ENCODE measurements at places on chromosomes 11 and 22.
A peak's percentile ranks its signal among the peaks of the same experiment; 100 is the strongest.

DNA sequence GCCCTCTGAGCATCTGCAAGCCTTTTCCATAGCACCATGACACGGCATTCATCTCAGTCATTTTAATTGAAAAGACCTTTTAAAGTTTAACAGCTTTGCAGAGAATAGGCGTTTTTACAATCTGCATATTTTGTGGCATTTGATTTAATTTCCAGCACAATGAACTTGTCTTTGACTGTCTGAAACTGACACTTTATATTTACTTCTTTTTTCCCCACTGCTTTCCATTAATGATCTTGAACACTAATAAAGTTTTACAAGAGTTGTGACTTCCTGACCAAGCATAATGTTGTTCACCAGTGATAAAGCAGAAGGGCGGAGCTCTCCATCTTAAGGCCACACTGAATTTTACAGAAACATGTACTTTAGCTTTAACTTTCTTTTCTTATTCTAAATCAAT lies 548.7 kb downstream of the FAM181B start:
- no peak for DNase-seq

GRCh38 chr11:129145276-129145675 lies 46.8 kb downstream of the ARHGAP32 start:
- DNase-seq: no peak

DNA sequence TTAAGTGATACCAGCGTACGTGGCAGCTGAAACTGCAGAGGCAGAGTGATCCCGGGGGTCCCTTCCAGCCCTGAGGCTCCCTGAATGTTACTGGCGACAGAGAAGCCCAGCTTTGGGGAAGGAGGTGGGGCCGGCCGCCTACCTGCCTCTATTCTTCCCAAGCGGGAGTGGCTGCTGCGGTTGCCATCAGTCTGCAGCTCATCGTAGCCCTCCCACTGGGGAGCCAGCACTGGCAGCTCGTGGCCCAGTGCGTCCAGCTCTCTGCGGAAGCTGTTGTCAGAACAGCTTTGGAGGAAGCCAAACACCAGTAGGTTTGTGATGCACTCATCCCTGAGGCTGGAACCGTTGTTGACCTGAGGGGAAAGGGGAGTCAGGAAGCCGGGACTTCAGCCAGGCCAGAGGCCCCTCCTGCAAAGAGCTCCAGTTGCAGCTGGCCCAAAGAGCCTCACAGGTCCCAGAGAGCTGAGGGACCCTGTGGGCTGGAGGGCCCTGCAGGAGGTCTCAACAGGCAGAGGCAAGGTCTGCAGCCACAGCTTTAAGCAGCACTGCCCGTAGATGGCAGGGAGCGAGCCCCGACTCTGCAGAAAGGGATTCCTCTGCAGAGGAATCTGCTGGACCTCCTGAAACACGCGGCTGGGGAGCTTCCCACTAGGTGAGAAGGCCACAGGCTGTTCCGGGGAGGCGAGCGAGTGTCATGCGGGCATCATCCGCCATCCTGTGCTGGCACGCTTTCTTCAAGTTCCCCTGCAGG lies 30.4 kb downstream of the BID start:
- no peak for DNase-seq

GRCh38 chr11:101401245-101401644 lies 182.6 kb downstream of the TRPC6 start:
- no peak for DNase-seq

DNA sequence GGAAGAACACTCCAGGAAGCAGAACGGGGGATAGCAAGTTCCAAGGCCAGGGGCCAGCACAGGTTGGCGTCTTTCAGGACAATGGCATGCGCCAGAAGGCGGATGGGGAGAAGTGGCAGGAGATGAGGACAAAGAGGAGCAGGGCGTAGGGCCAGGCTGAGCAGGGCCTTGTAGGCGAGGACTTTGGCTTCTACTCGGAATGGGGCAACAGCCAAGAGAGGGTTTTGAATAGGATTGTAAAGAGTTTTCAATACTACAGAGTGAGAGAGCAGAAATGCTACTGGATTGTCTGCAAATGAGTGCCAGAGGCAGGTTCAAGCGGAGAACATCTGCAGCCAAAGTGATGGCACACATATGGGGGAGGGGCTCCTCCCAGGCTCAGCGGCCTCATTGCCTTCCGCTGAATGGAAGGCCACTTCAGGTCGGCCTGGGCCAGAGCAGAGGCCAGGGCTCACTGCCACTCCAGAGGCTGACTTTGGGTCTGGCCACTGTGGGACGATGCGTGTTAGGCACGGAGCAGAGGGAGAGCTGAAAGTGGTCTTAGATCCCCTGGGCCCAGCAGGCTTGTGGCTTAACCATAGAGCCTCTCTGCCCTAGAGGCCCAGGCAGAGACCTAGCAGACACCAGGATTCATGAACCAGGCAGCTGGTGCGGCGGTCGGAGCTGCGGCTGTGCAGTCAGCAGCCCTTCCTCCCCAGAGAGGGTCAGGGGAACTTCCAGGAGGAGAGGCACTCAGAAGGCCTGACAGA lies 118.2 kb downstream of the DSCAML1 start:
- DNase-seq: no peak

- no peak for DNase-seq
Observed at GRCh38 chr11:35390737-35391682, 28.3 kb downstream of the SLC1A2 start.

DNA sequence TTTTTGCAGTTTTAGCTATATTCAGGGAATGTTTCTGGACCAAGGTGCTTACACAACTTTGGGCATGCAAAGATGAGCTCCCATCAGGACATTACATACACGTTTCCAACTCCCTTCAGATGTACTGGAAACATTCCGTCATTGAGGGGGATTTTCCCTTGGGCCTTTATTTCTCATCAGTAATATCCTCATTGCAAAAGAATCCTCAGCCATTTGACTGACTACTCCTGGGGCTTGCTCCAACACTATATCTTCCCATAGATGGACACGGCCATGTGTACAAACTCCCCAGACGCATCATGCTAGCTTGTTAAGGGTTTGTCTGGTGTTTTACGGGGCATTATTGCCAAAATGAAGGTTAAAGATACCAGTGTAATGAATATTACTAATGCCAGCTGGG lies 59.3 kb upstream of the NUP160 start:
- DNase-seq: no peak

GRCh38 chr11:119714590-119714989 lies 14.4 kb downstream of the NECTIN1 start:
- DNase-seq: no peak

- no peak for DNase-seq
Observed at GRCh38 chr11:34566736-34567135, 53.1 kb upstream of the ELF5 start.

- no peak for DNase-seq
Observed at GRCh38 chr11:44467931-44468330, 97.5 kb upstream of the CD82 start.

DNA sequence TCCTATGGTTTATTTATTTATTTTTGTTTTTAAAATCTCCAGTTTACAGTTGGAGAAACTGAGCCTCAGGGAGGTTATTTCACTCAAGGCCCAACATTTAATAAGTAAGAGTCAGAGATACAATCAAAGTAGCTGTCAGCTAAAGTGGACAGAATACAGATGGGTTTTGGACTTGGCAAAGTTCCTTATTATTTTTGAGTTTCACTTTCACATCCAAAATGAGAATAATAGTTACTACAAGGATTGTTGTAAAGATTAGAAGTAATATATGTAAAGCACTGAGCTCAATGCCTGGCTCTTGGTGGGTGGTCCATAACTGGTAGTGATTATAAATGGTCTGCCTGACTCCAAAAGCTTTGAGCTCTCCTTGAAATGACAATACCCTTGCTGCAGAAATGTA lies 87.5 kb upstream of the SESN3 start:
- no peak for DNase-seq

- no peak for DNase-seq
Observed at GRCh38 chr22:28029956-28030355, 110.9 kb upstream of the PITPNB start.

- DNase-seq: peak; percentile 1
Observed at GRCh38 chr22:49748514-49748913, 79.2 kb downstream of the BRD1 start.

Measured in DND-41 (cell line).